ENCODE measurements at places on chromosomes 6 and 20. TPM values are rescaled to one million over a fixed set of nuclear protein-coding genes. Genes with fewer than 3 reads are reported as not detected.

Gene VSX1
- total RNA-seq, result not detected

Gene CFB
- total RNA-seq, result 141 TPM

Gene NKX2-4
- total RNA-seq, result not detected

DNA sequence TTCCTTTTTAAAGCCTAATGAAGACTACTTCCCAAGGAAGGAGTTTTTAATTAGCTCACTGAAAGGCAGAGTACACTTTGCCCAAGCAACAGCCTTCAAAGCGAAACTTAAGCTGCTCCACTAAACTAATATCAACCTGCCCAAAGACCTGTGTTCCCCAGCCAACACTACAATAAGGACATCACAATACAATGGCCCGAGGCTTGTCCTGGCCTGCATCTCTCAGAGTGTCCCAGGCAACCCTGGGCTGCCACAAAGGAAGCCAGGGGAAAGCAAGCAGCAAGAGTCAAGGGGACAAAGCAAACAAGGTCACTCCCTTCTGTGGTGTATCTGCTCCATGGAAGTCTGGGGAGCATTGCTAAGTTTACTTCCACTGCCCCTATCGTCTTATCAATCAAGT, 52.3 kb downstream of the PIGU start:
- no peak for DNase-seq

GRCh38 chr20:20024942-20025341, 7.8 kb downstream of the NAA20 start:
- DNase-seq, result no peak

DNA sequence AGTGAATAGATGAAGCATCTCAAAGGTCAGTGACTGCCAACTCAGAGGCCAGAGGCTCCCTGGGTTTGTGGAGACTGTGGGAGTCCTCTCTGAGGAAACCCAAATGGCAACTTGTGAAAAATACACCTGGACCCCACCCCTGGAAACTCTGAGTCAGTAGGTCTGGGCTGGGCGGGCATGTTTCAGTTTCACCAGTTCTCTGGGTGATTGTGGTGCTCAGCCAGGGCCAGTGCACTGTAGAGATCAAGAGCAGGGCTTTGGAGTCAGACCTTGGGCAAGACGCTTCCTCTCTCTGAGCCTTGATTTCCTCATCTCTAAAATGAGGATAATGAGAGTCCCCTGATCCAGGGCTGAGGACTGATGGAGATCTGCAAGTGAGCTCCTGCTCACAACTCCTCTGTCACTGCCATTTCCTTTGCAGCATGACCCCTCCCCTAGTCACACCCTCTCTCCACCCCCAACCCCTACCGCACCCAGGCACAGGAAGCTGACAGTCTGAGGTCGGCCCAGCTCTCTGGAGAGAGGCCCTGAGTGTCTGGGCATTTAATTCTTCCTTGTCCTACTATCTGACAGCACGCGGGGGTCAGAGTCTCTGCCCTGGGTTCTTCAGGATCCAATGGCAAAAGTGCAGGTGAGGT, 5.1 kb downstream of the DEF6 start:
- peak; percentile 74 for DNase-seq

DNA sequence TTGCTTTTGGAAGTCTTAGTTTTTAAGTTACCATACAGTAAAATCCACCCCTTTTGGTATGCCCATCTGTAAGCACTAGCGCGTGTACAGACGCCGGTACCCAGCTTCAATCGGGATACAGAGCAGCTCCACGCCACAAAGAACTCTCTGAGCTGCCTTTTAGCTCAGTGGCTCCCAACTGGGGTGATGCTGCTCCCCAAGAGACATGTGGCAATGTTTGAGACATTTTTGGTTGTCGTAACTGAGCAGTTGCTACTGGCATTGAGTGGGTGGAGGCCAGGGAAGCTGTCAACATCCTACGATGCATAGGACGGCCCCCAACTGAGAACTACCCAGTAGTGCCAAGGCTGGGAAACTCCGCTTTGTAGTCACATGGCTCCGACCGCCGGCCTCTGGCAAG, 73.3 kb downstream of the BMP7 start:
- no peak for DNase-seq

GRCh38 chr20:1334370-1334731, 5.4 kb upstream of the SDCBP2 start:
- no peak for DNase-seq

DNA sequence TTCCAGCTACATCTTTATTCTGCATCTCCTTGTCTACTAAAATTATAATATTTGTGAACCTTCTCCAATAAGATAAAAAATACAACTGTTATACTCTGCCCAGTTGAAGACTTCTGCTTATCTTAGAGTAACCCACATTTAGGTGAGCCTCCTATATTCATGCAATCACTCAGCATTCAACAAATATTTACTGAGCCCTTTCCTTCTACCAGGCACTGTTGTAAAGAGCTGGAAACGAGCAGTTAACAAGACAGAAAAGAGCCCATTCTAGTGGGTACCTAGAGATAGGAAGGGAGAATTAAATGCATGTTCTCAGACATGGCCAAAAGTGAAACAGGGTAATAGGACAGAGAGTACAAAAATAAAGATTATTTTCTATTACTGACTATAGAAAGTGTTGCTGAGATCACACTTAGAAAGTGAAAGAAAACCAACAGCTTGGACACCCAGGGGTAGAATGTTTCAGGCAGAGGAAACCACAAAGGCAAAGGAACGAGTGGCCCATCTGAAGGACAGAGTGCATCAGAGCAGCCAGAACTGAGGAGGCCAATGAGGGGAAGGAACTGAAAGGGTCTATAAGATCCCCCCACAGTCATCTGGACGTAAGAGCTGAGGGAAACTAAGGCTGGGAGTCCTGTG, 50.8 kb upstream of the SMLR1 start:
- no peak for DNase-seq

DNA sequence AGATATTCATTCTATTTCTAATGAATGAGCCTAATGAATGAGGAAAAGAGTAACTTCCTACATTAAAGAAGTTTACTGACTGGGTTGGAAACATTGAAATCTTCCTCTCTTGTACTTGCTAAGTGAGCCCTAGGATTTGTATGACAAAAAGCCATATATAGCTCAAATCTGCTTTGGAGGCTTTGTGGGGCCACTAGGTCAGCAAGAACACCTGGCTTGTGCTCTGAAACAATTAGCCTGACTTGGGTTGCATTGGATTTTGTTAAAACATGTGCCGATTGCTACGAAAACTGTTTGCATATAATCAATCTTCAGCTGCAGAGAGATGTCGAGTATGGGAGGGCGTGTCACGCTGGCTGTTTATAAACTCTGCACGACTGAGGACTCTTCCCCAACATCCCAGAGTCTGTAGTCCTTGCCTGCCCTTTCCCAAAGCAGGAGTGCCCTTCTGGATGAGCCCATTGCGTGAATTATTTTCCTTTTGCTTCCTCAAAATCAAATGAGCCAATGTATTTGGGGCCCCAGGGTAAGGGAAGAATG, 684.8 kb downstream of the DHX35 start:
- no peak for DNase-seq
